Osteocyte (in vitro differentiated cells): ENCODE measurements at places on chromosomes 2 and 18.

GRCh38 chr2:143078104-143078503 lies 51.1 kb upstream of the ARHGAP15 start:
- H3K27me3 ChIP-seq: no peaks in the 10 kb centered on the region
- H3K36me3 ChIP-seq: peaks cover 1% of the 10 kb centered on the region
- no peaks in the 10 kb centered on the region for H3K4me1 ChIP-seq
- no peak overlapping the region for H3K4me3 ChIP-seq
- DNase-seq: no peak

- H3K4me3 ChIP-seq: no peak overlapping the region
- no peaks in the 10 kb centered on the region for H3K27me3 ChIP-seq
- H3K27ac ChIP-seq: peak overlapping the region; percentile 29
- DNase-seq: no peak
These were observed 10.5 kb upstream of the CDK15 start for GRCh38 chr2:201795607-201796477.

DNA sequence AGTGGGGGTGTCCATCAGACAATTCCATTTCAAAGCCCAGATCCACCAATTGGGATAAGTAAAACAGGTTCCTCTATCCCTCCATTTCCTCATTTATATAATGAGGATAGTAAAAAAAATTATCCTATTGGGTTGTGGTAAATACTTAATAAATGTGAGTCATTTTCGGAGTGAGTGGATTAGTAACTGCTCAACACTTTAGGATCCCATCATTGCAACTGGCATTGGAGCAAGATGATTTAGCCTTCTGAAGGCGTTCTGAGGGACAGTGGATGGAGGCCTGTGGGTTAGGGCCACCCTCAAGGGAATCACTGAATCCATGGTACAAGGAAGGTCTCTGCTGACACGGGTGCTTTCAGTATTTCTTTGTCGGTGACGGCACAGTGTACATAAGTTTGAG lies 108.6 kb upstream of the FZD7 start:
- H3K4me1 ChIP-seq: peaks cover 7% of the 10 kb centered on the region
- no peak overlapping the region for H3K27ac ChIP-seq
- no peak overlapping the region for H3K4me3 ChIP-seq
- no peak for DNase-seq
- H3K36me3 ChIP-seq: no peaks in the 10 kb centered on the region

- no peak overlapping the region for H3K27ac ChIP-seq
- no peak for DNase-seq
- H3K4me1 ChIP-seq: no peaks in the 10 kb centered on the region
These were observed 51.5 kb downstream of the CABLES1 start for GRCh38 chr18:23186781-23187180.

GRCh38 chr2:146238254-146238966 lies 1606.4 kb upstream of the ACVR2A start:
- no peaks in the 10 kb centered on the region for H3K27me3 ChIP-seq
- no peak overlapping the region for H3K4me3 ChIP-seq
- H3K4me1 ChIP-seq: peaks cover 49% of the 10 kb centered on the region

- peaks cover 46% of the 10 kb centered on the region for H3K27me3 ChIP-seq
- H3K36me3 ChIP-seq: no peaks in the 10 kb centered on the region
- H3K4me3 ChIP-seq: no peak overlapping the region
- no peak overlapping the region for H3K27ac ChIP-seq
- peak; percentile 80 for DNase-seq
These were observed 510 bp downstream of the IL1RN start for GRCh38 chr2:113127646-113128570.

DNA sequence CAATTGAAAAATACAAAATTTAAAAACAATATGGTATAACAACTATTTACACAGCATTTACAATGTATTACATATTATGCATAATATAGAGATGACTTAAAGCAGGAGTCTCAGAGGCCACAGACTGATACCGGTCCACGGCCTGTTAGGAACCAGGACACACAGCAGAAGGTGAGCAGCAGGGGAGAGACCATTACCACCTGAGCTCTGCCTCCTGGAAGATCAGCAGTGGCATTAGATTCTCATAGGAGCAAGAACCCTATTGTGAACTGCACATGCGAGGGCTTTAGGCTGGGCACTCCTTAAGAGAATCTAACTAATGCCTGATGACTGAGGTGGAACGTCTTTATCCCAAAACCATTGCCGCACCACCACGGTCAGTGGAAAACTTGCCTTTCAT lies 58.0 kb downstream of the SMAD2 start:
- H3K4me1 ChIP-seq: peaks cover 44% of the 10 kb centered on the region
- DNase-seq: no peak
- no peaks in the 10 kb centered on the region for H3K27me3 ChIP-seq
- peaks cover 13% of the 10 kb centered on the region for H3K36me3 ChIP-seq
- no peak overlapping the region for H3K27ac ChIP-seq

- no peaks in the 10 kb centered on the region for H3K27me3 ChIP-seq
- H3K27ac ChIP-seq: no peak overlapping the region
- no peak overlapping the region for H3K4me3 ChIP-seq
- no peaks in the 10 kb centered on the region for H3K36me3 ChIP-seq
- peaks cover 5% of the 10 kb centered on the region for H3K4me1 ChIP-seq
- no peak for DNase-seq
These were observed 184.8 kb upstream of the VWC2L start for GRCh38 chr2:214226061-214226460.
